ENCODE measurements at places on chromosomes 1 and 21.

- DNase-seq = no peak
Observed at GRCh38 chr21:36845790-36846189, 120.7 kb downstream of the HLCS start.

GRCh38 chr1:11629184-11630016, 24.8 kb downstream of the FBXO2 start:
- DNase-seq = no peak

GRCh38 chr1:212225871-212226302, 59.3 kb upstream of the PPP2R5A start:
- no peak for DNase-seq

- DNase-seq = no peak
Observed at GRCh38 chr1:99363531-99363930, 99.2 kb downstream of the PLPPR4 start.

All from midbrain (tissue), 1 donor.